ENCODE measurements at places on chromosomes 16 and 17. TPM values are rescaled to one million over a fixed set of nuclear protein-coding genes. Genes with fewer than 3 reads are reported as not detected.

C16orf74 gene
- polyA plus RNA-seq, result not detected

ALDOA gene
- 621 TPM for polyA plus RNA-seq

SYNRG gene
- polyA plus RNA-seq, result 10.4 TPM

PLEKHH3 gene
- polyA plus RNA-seq, result 10.0 TPM

ABR gene
- polyA plus RNA-seq, result 41.8 TPM

TNK1 gene
- 1.9 TPM for polyA plus RNA-seq

TMEM235 gene
- not detected for polyA plus RNA-seq

CFAP97D1 gene
- polyA plus RNA-seq, result 0.25 TPM

DNA sequence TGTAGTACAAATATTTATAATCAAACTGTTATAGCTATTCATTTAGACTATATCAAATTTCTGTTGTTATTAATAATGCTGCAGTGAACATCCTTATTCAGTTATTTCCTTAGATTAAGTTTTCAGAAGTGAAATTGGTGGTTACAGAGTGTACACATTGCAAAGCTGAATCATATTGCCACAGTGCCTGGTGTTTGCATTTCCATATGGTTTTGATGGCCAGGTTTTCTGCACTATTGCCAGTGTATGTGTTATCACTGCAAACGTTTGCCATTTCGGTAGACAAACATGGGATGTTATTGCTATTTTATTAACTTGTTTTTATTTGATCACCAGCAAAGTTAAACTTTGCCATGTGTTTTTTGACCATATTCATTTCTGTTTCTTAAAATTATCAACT lies 259.4 kb downstream of the CDH13 start:
- DNase-seq, result no peak

DNA sequence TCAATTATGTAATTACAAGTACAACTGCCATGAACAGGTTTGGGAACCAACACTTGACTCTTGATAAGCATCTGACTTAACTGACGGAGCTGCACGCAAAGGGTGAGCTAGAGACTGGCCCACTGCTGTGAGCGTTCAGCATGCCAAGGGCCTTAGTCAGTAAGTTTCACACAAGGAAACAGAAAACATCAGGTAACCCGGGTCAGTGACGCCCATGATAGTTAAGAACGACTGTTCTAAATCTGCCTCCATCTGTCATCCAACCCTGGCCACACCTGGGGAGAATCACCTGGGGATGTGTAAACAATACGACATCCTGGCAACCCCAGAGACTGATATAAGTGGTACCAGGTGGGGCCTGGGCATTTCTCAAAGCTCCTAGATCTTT lies 12.3 kb downstream of the SMIM5 start:
- peak; percentile 31 for DNase-seq

- peak; percentile 21 for DNase-seq
These were observed 24.6 kb downstream of the CNGB1 start for GRCh38 chr16:57946181-57946801.

GRCh38 chr17:7023576-7024401 lies 939 bp downstream of the BCL6B start:
- DNase-seq, result peak; percentile 98

DNA sequence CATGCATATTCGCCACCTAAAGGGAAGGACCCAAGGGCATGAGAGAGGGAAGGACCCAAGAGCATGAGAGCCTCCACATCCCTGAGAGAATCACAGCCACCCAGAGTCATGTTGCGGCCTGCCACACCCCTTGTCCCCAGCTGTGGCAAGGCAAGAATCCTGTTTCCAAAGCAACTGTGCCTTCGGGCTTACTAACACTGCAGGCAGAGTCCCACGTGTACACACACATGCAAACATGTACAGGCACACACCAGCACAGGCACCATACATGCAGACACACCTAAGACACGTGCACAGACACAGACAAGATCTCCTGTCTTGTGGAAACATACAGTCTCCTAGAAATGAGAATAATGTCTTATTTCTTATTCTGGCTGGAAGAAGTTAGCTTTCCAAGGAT lies 92.4 kb upstream of the CDYL2 start:
- no peak for DNase-seq

DNA sequence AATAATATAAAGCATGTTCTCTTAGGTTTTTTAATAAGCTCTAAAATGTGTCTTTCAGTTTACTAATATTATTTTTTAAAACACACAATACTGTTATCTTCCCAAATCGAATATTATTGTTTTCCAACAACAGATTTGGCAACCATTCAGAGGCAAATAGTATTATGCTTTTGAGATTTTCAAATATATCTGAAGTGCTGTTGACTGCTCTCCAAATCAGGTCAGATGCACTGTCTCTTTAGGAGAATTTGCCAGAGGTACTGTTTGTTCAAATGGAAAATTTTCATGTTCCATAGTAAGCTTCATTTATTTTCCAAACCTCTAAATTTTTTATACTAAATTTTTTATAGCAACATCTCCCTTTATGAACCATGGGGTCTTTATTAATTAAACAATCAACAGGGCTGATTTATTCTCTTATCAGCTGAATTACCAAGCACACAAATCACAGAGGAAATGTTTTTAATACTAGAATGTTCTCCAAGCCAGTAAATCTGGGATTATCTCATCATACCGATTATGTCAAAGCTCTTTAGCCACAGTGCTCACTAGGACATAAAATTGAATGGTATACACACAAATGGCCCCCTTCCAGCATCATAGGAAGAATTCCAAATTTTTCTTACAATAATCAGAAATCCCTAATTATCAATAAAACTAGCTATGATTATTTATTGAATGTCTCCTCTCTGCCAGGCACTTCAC lies 108.8 kb upstream of the HLF start:
- no peak for DNase-seq

DNA sequence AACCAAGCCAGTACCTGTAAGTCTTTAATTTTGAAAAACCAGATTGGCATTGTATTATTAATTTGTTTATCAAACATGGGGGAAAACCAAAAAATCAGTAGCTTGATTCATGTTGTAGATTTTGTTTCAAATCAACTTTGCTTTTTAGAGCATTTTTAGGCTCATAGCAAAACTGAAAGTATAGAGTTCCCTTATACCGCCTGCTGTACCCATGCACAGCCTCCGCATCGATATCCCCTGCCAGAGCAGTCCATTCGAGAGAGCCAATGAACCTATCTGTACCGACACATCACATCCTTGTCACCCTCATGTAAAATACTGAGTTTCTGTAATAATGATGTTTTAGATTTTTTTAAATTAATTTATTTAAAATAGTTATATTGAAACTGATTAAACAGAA lies 16.2 kb upstream of the MRC2 start:
- DNase-seq, result no peak

GRCh38 chr16:7597677-7598076 lies 265.0 kb downstream of the RBFOX1 start:
- no peak for DNase-seq

GRCh38 chr16:80056324-80056723 lies 455.8 kb upstream of the MAF start:
- no peak for DNase-seq

- peak; percentile 48 for DNase-seq
These were observed 38.8 kb downstream of the RPGRIP1L start for GRCh38 chr16:53664724-53665345.

DNA sequence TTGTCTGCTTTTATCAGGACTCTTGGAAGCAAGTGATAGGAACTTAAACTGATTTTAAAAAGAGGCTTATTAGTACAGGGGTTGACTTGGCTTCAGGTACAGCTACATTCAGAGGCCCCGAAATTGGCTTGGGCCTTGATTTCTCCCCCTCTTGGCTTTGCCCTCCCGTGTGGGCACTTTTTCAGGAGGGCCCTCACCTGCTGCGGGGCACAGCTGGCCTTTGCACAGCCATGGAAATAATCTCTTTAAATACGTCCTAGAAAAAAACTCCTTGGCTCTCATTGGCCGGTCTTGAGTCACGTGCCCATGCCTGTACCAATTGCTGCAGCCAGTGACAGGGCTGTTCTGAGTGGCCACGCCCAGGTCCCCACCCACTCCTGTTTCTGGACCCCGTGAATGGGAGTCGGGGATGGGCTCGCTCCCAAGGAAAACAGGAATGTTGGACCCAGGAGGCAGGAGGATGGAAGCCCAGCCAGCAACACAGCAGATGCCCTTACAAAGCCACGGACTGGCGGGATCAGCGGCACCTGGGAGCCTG lies 15.0 kb downstream of the CA5A start:
- DNase-seq, result no peak

DNA sequence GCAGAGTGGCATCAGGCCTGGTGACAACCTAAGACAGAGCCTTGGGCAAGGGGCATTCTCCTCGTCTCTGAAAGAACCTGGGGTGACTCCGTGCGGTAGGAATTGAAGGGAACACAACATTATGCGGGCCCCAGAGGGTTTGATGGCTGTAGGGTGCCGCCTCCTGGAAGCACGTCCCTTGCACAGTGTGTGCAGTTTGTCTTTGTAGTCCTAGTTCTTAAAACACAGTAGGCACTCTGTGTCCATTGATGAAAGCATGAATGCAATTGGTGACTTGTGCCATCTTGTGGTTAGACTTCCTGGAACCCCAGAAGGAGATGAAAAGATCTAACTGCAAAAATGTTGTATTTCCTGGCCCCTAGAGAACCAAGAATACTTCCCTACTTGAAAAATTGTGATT lies 279.8 kb downstream of the UTP18 start:
- no peak for DNase-seq

GRCh38 chr16:2372684-2373083 lies 32.2 kb upstream of the ABCA3 start:
- no peak for DNase-seq

DNA sequence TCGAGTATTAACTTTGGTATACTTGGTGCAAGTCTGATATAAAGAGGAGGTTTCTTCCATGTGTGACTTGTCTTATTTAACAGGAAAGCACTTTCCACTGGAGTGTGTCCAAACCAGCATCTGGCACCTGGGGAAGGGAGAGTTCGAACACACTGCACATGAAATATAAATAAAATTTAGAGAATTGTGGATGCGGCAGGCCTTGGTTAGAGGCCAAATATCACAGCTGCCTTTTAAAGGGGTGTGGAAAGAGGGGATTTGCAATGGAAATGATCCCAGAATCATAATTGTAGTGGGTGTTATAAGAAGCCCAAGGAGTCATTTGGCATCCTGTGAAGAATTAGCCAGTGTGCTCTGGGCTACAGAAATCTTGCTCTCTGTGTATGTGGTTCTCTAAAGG lies 4.3 kb upstream of the NXN start:
- no peak for DNase-seq

- DNase-seq, result no peak
These were observed 3.0 kb downstream of the CBX8 start for GRCh38 chr17:79793924-79794304.

GRCh38 chr17:53227111-53227510 lies 595.6 kb upstream of the KIF2B start:
- DNase-seq, result no peak

DNA sequence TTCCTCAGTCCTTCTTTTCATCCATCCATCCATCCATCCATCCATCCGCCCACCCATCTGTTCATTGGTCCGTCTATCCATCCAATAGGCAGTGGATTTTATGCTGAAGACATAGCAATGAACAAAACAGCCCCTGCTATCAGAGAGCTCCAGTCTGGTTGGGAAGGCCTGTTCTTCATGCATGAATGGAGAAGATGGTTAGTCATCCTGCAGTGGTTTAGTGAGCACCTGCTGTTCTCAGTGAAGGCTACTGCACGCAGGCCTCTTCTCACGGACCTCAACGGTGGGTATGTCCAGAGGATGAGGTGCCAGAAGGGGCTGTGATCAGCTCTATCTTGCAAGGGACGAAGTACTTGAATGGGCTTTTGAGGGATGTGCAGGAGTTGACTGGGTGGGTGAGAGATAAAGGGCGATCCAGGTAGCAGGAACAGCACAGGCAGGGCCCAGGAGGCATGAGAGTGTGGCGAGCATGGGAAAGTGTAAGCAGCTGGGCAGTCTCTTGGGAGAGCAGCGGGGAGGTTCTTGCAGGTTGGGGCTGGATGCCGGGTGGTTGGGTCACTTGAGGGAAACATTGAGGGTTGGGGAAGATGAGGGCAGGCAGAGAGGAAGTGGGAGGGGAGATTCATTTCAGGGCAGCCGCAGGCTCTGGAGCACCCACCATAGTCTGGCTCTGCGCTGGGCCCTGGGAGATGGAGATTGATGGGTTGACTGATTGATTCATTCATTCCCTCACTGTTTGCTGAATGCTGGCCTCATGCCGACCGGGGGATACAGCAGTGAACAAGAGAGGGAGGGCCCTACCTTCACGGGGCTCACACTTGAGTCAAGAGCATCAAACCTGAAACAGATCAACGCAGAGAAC lies 115.0 kb upstream of the CIBAR2 start:
- no peak for DNase-seq

DNA sequence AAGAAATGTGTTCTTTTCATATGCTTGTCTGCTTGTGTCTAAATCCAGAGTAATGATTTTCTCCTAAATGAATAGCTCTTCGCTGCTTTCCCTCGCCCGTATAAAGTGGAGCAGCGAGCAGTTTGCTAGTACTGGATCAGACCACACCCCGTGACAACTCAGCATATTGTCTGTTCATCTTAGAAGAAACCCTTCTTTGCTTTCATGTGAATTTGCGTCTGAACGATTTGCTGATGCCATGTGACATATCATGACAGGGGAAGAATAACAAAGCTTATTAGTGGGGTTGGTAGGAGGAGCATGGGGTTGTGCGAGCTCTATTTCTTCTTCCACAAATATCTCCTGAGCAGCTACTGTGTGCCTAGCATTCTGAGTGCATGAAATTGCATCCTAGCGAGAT lies 44.1 kb upstream of the CACNG4 start:
- no peak for DNase-seq

GRCh38 chr16:10871157-10871991 lies 5.6 kb upstream of the CIITA start:
- no peak for DNase-seq

DNA sequence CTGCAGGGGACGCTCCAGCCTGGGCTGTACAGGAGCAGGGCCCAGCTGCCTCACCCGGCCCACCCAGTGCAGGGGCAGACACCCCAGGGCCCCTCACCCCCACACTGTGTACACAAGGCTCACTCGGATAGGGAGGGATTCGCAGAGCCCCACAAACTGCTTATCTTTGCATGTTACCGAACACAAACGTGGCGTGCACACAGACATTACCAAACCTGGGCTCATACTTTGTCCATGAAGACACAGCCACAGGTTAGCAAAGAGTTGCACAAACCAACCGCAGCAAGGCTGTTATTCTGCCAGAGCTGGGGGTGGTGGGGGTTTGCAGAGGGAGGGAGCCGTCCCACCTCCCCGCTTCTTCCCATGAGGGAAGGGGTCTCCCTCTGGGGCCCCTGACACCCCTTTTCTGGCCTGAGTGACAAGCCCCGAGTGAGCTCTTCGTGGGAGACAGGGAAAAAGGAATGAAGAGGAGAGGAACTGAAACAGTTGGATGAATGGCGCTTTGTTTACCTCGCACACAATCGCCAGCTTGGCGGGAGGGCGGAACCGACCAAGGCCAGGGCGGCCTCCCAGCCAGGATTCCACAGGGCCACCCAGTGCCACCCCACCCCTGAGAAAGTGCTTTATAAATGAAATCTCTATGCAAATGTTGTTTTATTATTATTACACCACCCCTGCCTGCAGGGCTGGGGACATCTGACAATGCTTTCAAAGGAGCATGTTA lies 434 bp upstream of the CPSF4L start:
- peak; percentile 35 for DNase-seq

- no peak for DNase-seq
These were observed 53.4 kb downstream of the ACTG1 start for GRCh38 chr17:81459224-81459623.

Measured in aorta (tissue), 5 donors.